DND-41 (cell line): ENCODE measurements at places on chromosomes 11 and 22.

DNA sequence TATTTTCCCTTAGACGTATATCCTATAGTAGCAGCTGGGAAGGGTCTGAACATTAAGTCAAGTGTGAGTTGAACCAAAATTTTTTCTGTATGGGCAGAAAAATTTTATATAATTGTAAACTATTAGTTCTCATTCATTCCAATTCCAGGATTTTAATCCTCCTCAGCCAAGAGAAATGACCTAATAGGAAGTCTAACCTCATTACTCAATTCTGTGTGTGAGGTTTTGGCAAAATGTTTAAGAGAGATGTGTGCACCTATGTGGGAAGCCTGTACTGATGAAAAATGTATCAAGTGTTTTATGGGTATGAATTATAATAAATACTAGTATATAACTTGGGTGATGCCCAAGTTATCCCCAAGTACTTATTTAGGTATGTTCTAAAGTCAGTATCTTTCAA is 311.6 kb upstream of the PITPNB start:
- no peak for DNase-seq
- H3K4me3 ChIP-seq, result no peak overlapping the region
- H3K27ac ChIP-seq, result no peak overlapping the region
- H3K27me3 ChIP-seq, result no peaks in the 10 kb centered on the region
- H3K4me1 ChIP-seq, result no peaks in the 10 kb centered on the region

DNA sequence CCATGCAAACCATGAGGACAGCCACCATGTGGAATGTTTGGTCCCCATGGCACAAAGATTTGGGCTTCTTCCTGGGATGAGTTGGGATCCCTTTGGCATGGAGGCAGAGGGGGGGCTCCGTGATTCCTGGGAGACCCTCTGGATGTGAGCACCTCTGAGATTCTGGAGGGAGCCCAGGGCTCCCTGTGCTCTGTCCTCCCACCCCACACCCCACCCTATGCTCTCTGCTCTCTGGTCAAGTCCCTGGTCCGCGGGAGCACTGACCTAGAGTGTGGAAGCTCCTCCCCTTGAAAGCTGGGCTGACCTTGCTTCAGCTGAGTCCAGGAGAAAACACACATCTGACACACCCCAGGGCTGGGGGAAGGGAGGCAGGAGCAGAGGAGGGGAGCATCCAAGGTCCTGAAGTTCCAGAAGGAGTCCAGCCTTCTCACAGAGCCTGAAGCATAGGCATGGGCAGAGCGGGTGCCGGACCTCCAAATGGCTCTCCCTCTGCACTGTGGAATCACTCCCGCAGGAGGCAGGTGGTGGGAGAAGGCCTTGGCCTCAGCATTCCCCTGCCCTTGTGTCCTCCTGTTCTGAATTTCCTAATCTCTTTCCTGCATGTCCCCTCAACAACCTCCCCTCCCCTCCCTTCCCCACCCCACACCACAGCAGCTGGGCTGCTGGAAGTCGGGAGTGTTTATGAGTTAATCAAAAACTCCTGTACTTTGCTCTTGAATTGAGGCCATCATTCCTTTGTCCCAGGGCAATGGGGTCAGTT is 25.7 kb upstream of the OAF start:
- DNase-seq, result no peak
- H3K4me1 ChIP-seq, result no peaks in the 10 kb centered on the region
- no peak overlapping the region for H3K4me3 ChIP-seq

DNA sequence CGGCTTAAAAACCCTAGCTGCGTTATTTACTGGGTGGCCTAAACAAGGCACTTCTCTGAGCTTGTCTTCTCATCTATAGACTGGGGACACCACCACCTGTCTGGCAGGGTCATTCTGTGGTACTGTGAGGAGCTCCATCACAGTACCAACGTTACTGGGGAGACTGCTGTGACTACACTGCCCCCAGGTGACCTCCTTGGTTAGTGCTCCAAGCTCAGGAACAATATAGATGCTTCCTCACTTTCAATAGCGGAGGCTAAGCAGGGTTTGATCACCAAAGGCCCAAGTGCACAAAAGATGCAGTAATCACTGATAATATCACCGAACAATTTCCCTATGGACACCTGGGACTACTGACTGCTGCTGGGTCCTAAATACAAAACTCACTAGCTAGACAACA is 18.8 kb downstream of the PRPF19 start:
- H3K4me1 ChIP-seq, result no peaks in the 10 kb centered on the region
- H3K36me3 ChIP-seq, result peaks cover 30% of the 10 kb centered on the region
- H3K27ac ChIP-seq, result no peak overlapping the region
- no peaks in the 10 kb centered on the region for H3K27me3 ChIP-seq
- peak; percentile 77 for DNase-seq

- peaks cover 34% of the 10 kb centered on the region for H3K4me1 ChIP-seq
- no peak for DNase-seq
- no peaks in the 10 kb centered on the region for H3K27me3 ChIP-seq
- peaks cover 25% of the 10 kb centered on the region; the same call in 1 of the 2 replicates for H3K36me3 ChIP-seq
- peak overlapping the region; percentile 76 for H3K4me3 ChIP-seq
- H3K27ac ChIP-seq, result peak overlapping the region; percentile 64
Observed at GRCh38 chr11:569158-569885, 6.9 kb upstream of the PHRF1 start.

GRCh38 chr11:125084057-125084416 is 20.9 kb downstream of the SLC37A2 start:
- no peak overlapping the region for H3K4me3 ChIP-seq
- H3K27ac ChIP-seq, result no peak overlapping the region
- H3K27me3 ChIP-seq, result no peaks in the 10 kb centered on the region
- no peak for DNase-seq
- no peaks in the 10 kb centered on the region for H3K4me1 ChIP-seq

- H3K36me3 ChIP-seq, result no peaks in the 10 kb centered on the region
- no peak for DNase-seq
- no peaks in the 10 kb centered on the region for H3K4me1 ChIP-seq
- H3K27me3 ChIP-seq, result no peaks in the 10 kb centered on the region
- H3K4me3 ChIP-seq, result no peak overlapping the region
Observed at GRCh38 chr11:30206249-30206996, 24.4 kb upstream of the FSHB start.
